HCT116 (cell line): ENCODE measurements at places on chromosomes 11 and 22.

DNA sequence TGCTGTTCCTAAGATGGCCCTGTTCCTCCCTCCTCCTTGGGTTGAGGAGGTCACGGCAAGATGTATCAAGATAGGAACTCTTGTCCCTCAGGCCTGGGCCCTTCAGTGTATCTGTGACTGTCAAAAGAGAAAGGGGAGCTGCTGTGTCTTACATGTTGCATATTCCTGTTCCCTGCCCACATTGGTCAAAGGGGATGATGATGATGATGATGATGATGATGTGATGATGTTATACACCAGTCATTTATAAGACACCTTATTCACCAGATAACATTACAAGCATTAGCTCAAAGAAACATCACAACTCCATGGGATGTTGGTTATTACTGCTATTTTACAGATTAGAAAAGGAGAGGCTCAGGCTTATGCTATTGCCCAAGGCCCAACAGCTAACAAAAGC lies 13.7 kb downstream of the FXYD6 start:
- no peak for DNase-seq

- no peak for DNase-seq
Measured at GRCh38 chr22:30294830-30295229, 5.5 kb upstream of the CASTOR1 start.

- DNase-seq, result no peak
Measured at GRCh38 chr22:27692243-27692642, 109.3 kb downstream of the MN1 start.

DNA sequence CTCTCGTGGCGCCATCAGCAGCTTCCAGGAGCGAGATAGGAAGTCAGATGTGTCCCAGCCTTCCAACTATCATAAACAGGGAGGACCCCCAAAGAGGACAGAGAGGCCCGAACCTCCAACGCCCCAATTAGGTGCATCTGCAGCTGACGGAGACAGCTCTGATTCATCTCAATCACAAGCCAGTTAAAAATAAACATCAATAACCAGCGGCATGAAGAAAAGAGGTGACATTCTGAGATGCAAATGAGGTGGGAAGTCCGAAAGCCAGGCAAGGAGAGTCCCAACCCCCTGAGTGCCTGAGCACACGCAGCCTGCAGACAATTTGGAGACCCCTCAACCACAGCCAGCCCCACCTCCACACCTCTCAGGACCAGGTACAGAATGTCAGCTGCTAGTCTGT lies 28.1 kb upstream of the IGSF9B start:
- no peak for DNase-seq

- no peak for DNase-seq
Measured at GRCh38 chr11:42526426-42526825, 785.4 kb upstream of the API5 start.

- no peak for DNase-seq
Measured at GRCh38 chr22:33853200-33854097, 66.8 kb downstream of the LARGE1 start.

DNA sequence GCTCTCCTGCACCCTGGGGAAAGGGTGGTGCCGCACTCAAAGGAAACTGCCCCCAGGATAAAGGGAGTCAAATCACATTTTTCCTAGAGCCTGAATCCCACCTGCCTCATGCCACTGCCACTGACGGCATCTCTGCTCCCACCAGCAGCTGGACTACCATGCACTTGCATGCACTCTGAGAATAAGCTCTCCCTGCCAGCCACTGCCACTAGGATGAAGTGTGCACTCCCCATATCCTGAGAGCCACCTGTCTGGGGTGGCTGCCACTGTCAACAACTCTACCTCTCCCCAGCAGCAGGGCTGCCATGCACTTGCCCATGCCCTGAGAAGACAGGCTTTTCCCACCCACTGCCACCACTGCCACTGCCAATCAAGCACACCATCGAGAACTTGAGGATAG lies 31.6 kb downstream of the MRGPRX4 start:
- no peak for DNase-seq

- no peak for DNase-seq
Measured at GRCh38 chr11:109845437-109845836, 247.8 kb upstream of the ZC3H12C start.

DNA sequence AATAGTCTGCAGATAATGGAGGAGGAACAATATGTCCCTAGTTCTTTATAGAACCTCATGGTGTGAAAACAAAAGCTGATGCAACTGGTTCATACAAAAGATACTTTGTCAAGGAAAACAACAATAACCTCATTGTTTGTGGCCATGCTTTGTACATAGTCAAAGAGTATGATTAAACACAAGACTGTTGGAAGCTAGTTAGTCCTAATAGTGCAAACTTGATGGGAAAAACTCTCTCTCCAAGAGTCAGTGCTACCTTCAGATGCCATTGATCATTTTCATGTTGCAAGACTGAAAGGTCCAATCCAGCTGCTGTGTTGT lies 20.1 kb upstream of the PLAAT2 start:
- no peak for DNase-seq

GRCh38 chr11:72037554-72038311 lies 39.0 kb downstream of the IL18BP start:
- no peak for DNase-seq

- DNase-seq, result no peak
Measured at GRCh38 chr22:44423556-44424358, 74.3 kb downstream of the RTL6 start.

GRCh38 chr11:33868647-33869461 lies 23.0 kb downstream of the LMO2 start:
- DNase-seq, result no peak

GRCh38 chr11:69264486-69264885 lies 29.5 kb upstream of the MYEOV start:
- no peak for DNase-seq

DNA sequence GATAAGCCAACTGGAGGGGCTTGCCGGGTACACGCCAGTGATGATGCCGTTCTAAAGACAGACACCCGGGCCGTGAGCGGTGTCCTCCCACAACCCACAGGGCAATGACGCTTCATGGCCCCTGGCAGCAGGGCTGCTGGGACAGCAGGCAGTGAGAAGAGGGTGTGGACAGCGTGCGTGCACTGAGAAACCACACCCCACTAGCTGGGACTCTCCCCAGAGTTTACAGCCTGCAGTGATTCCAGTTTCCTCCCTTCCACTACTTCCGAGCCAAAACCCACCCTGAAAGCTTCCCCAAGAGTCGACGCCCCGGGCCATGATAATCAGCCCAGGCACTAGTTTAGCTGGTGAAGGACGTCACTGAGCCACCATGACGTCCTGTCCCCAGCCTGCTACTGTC lies 29.2 kb downstream of the CPT1A start:
- no peak for DNase-seq

- DNase-seq, result no peak
Measured at GRCh38 chr22:38423512-38424503, 31.2 kb downstream of the KCNJ4 start.

DNA sequence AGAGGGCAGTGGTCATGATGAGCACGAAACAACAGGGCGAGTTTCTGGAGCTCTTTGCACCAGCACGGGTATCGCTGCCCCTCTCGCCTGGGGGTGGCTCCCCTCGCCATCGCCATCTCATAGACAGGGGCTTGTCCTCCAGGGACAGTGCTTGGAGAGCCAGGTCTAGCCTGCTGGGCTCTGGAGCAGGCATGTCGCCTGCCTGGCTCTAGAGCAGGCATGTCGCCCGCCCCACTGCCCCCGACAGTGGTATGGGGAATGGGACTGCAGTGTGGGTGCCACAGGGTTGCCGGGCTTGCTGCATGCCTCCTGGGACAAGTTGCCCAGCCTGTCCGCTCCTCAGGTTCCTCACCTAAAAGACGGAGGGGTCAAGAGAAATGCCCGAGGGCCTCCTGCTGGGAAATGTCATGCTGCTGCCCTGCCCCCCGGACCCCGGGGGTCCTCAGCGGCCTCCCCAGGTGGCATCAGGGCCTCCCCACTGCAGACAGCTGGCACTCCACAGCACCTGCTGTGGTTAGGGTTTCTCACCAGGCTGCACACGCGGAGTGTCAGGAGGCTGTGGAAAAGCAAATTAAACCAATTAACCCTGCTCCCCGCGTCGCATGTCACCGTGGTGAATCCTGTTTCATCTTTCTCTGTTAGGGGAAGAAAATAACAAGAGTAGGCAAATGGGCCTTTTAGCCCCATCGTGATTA lies 403.0 kb downstream of the TBC1D22A start:
- DNase-seq, result no peak

- no peak for DNase-seq
Measured at GRCh38 chr11:123698546-123699127, 42.8 kb downstream of the ZNF202 start.

GRCh38 chr11:27921472-27921871 lies 186.5 kb downstream of the KIF18A start:
- no peak for DNase-seq

- no peak for DNase-seq
Measured at GRCh38 chr11:120517390-120517761, 5.8 kb downstream of the GRIK4 start.

DNA sequence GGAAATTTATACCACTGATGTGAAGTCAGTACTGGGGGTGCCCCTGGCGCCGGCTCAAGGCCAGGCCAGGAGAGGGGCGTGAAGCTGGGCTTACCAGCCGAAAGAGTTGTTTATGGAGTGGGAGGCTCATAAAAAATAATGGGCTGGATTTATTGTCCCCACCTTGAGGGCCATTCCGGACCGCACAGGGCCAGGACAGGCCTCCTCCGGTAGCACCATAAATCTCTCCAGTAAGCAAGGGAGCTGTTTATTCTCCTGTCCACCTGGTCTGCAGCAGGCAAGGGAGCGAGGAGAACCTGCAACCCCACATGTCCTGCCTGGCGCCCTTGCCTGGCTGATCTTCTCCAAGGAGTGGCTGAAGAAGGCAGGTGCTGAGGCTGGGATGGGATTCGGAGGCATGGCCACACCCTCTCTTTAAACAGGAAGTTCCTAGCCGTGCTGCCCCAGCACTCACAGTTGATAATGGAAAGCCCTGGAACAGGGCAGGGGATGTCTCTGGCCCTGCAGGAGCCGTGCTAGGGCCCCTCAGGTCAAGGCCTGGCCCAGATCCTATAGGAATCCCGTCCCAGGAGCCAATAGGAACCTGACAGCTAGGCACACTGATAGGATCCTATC lies 65.1 kb downstream of the SCUBE1 start:
- no peak for DNase-seq
